Retina (tissue), 1 donor: ENCODE measurements at places on chromosomes 16 and 17.

- DNase-seq, result no peak
Measured at GRCh38 chr17:57528058-57528451, 217.0 kb downstream of the CCDC182 start.

DNA sequence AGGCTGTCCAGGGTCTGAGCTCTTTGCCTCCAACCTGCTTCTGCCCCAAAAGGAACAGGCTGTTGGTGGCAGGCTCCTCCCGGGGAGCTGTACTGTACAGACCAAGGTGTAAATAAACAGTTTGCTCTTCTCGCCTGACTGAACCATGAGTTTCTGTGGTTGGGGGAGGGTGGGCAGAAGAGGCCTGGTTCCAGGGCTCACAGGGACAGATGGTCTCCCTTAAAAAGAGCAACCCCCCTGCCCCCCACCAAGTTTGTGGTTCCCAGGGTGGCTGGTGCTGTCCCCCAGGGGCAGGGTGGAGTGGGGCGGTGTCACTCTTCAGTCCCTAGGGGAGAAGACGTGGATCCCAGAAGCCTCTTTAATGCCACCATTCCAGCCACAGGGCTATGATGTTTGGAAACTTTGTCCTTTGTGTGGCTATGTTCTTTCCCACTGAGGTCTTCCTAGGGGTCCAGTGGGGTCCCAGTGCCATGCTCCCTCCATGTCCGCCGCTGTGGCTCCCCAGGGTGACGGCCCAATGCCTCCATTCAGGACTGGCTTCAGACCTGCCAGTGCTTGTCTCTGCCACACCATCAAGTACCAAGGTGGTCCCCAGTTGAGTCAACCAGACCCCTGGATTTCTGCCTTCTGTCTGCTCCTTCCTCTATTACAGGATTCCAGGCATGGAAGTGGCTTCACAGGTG is 146.7 kb downstream of the RAB11FIP4 start:
- no peak for DNase-seq

GRCh38 chr17:31411707-31412285 is 20.3 kb downstream of the RAB11FIP4 start:
- DNase-seq, result no peak

- DNase-seq, result no peak
Measured at GRCh38 chr16:3012828-3013420, at the start of gene CLDN9. CLDN9 (plus strand) TSS chr16:3012923; CDS start chr16:3013363, 440 bp downstream.

- no peak for DNase-seq
Measured at GRCh38 chr17:39325528-39326240, 75.7 kb downstream of the FBXL20 start.

- DNase-seq, result peak; percentile 51
Measured at GRCh38 chr16:14300705-14301168, 229.6 kb downstream of the MRTFB start.

DNA sequence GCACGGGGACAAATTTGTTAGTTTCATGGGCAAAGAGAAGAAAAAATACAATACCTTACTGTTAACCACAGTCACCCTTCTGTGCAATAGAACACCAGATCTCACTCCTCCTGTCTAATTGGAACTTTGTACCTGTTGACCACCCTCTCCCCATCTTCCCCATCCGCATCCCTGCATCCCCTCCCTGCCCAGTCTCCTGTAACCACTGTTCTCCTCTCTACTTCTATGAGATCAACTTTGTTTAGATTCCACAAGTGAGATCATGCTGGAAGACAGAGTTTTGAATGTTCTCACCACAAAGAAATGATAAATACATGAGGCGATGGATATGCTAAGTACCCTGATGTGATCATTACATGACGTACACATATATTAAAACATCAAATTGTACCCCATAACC is 47.7 kb downstream of the CLEC16A start:
- no peak for DNase-seq

GRCh38 chr16:30166202-30166902 is 17.1 kb upstream of the CORO1A start:
- DNase-seq, result no peak

GRCh38 chr17:4450710-4451316 is 17.1 kb downstream of the SPNS3 start:
- DNase-seq, result no peak

DNA sequence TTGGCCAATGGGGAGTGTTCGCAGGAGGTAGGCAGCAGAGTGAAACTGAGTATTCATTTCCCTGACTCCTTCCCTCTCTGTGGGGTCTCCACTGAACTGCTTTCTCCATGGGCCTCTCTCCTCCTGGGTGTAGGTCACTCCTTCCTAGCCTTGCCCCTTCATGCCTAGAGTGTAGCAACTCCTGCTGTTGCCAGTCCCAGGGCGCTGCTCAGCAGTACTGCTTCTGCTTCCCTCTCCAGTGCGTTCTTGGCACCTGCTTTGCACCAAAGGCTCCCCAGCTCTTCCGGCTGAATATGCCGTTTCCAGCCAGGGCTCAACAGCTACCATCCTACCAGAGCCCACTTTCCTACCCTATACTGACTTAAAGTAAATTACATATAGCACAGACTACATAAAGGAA is 92.2 kb downstream of the MAF start:
- no peak for DNase-seq

GRCh38 chr16:88773812-88774291 is 11.2 kb downstream of the PIEZO1 start:
- DNase-seq, result peak; percentile 55

- DNase-seq, result peak; percentile 99
Measured at GRCh38 chr17:59154721-59155438, at the start of gene SKA2. SKA2 (minus strand) TSS chr17:59155186; CDS start chr17:59155163, 23 bp downstream.

- no peak for DNase-seq
Measured at GRCh38 chr17:47714773-47715396, 18.2 kb upstream of the TBX21 start.

DNA sequence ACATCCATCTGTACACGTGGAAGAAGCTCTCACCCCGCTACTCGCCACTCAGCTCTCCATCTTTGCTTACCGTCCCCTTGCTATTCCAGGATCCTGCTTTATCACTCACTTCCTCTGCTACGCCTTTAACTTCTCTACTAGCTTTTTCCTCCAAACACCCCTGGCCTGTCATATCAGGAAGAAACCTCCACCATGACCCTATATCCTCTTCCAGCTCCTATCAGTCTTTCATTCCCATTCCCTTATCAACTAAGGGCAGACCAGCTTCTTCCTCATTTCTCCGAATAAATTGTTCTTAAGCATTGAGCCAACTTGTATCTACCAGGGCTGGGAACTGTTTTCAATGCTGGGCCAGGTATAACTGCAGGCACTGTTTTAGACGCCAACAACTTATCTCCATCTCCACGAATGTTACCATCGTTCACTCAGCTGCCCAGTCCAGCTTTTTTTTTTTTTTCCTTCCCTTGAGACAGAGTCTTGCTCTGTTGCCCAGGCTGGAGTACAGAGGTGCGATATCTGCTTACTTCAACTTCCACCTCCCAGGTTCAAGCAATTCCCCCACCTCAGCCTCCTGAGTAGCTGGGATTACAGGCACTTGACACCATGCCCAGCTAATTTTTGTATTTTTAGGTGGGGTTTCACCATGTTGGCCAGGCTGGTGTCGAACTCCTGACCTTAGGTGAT is 4.3 kb downstream of the IQCK start:
- no peak for DNase-seq

GRCh38 chr17:32298721-32299579 is 33.3 kb downstream of the RHBDL3 start:
- peak; percentile 80 for DNase-seq

DNA sequence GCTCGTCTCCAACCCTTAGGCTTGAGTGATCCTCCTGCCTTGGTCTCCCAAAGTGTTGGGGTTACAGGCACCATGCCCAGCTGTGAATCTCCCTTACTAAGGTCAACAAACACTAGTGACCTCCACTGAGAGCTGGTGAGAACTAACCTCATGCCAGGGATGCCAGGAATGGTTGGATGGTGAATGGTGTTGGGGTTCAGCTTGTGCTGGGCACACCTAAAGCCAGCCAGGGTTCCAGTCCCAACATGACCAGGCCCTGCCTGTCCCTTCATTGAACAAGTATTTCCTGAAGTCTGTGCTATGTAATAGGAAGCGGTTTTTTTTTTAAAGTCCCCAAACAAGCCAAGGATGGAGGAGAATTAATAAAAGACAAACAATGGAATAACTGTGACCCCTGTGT is 56.0 kb upstream of the TOB1 start:
- DNase-seq, result no peak

DNA sequence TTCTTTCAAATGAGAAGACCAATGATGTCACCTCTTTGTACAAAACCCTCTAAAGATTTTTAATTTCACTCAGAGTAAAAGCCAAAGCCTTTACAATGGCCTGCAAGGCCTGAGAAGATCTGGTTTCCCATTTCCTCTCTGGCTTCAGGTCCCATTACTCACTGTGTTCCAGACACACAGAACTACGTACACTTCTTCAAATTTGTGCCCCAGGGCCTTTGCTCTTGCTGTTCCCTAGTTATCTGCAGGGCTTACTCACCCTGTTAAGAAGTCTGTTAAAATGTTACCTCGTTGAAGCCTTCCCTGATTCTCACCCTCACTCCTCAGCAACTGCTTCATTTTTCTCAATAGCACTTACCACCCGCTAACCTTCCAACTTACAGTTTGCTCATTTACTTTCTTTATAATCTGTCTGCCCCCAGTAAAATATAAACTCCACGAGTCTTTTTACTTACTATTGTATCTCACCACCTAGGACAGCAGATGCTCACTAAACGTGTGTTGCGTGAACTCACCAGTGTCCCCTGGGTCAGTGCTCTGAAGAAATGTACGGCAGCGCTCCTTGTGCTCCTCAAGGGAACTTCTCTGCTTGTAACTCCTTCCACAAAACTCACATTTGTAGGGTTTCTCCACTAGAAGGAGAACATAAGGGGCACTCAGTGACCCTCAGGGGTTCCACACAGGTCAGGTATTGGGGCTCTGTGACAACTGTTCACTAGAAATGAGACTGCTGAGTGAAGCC is 50.2 kb downstream of the GRB7 start:
- DNase-seq, result no peak

GRCh38 chr17:48044851-48045250 is 3.3 kb upstream of the NFE2L1 start:
- no peak for DNase-seq

- DNase-seq, result no peak
Measured at GRCh38 chr16:74213372-74213771, 83.2 kb upstream of the PSMD7 start.

DNA sequence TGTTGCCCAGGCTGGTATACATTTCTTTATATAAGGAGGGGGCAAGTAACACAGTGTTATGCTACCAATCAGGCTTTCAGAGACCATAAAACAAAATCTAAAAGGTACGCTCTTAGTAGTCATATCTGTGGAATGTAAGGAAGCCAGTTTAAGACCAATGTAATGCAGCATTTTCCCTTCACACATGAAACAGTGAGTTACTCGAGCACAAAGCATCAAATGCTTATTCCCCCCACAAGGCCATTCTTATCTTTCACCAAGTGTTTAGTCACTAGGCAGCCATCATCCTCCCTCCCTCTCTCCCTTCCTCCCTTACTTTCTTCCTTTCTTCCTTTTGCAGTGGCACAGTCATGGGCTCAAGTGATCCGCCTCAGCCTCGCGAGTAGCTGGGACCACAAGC is 12.8 kb downstream of the HMOX2 start:
- no peak for DNase-seq

GRCh38 chr16:11914210-11915113 is 1.3 kb downstream of the GSPT1 start:
- DNase-seq, result peak; percentile 58

DNA sequence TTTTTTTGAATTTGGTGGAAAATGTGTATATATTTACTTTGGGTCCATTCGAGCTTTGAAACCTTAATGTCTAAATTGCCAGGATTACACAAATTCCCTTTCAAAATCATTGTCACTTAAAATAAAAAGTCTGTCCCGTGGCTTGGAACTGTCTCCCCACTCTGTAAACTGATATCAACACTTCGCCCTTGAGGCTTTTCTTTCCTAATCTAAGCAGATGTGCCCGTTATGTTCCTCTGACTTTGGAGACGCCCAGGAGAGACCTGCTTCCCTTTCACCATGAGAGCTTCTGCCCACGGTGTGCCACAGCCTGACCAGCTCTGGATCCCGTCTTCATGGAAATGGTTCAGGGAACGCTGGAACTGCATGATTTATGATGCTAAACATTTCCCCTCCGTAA is 151.3 kb downstream of the C16orf95 start:
- DNase-seq, result no peak

- no peak for DNase-seq
Measured at GRCh38 chr17:39813631-39814030, 50.5 kb downstream of the IKZF3 start.

GRCh38 chr17:39660397-39661385 is 4.5 kb upstream of the TCAP start:
- DNase-seq, result no peak

DNA sequence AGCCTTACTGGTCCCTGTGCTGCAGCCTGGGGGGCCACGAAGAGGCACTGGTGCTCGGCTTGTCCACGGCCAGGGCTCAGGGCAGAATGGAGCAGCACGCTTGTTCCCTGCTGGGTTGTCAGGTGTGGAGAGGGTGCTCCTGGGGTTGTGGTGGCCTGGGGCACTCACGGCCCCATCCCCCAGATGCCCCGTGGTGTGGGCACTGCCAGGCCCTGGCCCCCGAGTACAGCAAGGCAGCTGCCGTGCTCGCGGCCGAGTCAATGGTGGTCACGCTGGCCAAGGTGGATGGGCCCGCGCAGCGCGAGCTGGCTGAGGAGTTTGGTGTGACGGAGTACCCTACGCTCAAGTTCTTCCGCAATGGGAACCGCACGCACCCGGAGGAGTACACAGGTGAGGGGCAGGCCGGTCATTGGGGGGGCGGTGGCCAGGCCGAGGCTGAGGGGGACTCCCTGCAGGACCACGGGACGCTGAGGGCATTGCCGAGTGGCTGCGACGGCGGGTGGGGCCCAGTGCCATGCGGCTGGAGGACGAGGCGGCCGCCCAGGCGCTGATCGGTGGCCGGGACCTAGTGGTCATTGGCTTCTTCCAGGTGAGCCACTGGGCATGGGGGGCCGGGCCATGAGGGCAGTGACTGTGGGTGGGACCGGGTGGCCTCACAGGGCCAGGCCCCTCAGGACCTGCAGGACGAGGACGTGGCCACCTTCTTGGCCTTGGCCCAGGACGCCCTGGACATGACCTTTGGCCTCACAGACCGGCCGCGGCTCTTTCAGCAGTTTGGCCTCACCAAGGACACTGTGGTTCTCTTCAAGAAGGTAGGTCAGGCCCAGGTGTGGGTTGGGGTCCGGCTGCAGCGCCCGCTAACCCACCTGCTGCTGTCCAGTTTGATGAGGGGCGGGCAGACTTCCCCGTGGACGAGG is 1.5 kb downstream of the PDIA2 start:
- DNase-seq, result no peak
